Neural progenitor cell (in vitro differentiated cells): ENCODE measurements at places on chromosomes 5 and 9.

GRCh38 chr5:62256161-62257019, 49.6 kb upstream of the KIF2A start:
- DNase-seq: peak; percentile 12

- DNase-seq: no peak
Measured at GRCh38 chr5:80482578-80482977, 5.3 kb upstream of the FAM151B start.

- no peak for DNase-seq
Measured at GRCh38 chr5:57659886-57660285, 177.3 kb upstream of the ACTBL2 start.

GRCh38 chr9:99106044-99106375, 1.1 kb downstream of the TGFBR1 start:
- DNase-seq: no peak

- no peak for DNase-seq
Measured at GRCh38 chr9:2043243-2043642, 28.1 kb downstream of the SMARCA2 start.

DNA sequence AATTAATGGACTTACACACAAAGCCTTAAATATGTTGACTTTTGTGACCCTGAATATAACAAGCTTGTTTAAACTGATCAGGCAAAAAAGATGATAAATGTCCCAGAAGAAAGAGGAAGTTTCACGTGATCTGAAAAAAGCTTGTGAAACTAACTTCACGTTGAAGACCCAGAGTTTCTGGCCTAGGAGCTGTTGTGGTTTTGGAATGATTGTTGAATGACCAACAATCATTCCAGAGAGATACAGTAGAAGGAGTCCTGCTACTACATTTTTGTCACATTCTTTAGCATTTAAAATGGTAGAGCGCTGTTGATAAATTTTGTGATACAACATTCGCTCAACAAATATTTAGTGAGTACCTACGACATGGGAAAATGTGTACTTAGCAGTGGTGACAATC, 143.1 kb upstream of the FBN2 start:
- DNase-seq: no peak

DNA sequence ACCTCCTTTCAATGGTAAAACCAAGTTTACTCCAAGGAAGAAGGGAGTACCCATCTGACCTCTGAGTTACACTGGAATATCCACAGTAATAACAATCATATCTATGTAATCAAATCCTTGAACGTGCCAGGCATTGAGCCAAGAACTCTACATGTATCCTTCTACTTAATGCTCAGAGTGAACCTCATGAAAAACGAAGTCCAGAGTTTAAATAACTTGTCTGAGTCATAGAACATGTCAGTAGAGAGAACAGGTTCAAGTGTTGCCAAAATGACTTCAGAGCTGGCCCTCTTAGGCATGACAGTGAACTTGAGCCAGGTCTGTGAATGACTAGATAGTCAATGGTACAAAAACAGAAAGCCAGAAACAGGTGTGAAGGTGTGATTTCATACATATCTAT, 164.1 kb upstream of the ZNF618 start:
- no peak for DNase-seq

DNA sequence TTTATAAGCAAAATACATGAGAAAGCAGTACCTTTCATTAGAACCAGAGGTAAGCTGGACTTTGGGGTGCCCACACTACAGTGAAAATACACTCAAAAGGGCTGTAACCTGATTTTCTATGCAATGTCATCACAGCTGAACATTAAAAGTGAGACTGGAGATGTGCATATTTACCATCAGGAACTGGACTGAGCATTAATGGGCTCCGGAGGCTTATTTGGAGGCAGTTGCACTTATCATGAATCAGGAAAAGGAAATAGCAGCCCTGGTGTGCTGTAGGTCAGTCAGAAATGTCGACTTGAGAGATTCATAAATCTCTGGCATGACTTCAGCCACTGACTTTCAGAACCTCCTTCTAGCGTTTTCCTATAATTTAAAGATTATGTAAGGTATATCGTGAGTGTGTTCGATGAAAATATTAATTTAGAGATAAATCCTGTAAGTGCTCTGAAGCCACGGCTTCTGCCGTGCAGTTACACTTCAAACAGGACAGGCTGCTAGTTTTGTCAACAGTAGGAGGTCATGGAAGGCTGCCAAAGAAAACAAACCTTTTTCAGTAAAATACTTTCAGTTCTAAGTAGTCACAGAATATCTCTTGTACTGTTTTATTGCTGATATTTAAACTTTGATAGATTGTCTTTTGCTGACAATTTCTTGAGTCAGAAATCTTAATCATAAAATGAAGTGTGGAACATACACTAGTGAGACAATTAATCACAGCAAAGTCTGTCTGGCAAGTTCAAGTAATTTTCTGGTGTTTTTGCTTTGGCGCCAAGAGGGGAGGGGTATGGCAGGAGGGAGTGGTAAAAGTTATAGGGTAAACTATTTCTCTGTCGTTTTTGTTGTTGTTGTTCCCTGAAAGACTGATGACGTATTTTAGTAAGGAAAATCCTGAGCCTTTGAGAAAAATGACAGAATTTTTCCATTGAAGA, 939.7 kb downstream of the NR2F1-AS1 start:
- DNase-seq: no peak

GRCh38 chr9:137012694-137013570, 15.1 kb downstream of the ABCA2 start:
- no peak for DNase-seq

DNA sequence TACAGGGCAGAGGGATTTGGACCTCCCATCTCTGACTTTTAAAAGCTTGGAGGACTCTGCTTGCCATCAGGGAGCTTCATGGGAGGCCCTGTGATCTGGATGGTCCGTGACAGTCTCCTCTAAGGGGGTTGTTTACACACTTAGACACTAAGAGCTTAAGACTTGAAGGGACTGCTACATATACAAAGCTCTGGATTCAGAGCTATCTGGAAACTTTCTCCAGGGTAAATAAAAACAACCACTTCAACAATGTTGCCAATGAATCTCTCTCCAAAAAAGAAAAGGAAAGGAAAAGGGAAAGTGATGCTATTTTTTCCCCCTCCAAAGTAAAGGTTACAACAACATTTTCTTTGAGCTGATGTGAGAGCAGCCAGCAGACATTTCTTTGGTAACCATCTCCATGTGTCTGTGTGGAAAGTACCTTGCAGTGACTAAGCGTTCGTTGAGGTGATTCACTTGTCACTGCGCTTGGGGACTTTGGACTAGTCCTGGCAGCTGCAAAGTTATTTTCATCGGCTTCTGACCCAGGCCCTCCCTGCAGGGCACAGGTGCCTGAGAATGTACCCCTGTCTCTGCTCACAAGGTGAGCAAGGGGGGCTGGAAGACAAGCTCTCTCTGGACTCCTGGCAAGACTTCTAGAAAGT, 262.1 kb upstream of the KLF4 start:
- DNase-seq: no peak

- DNase-seq: peak; percentile 95
Measured at GRCh38 chr5:181223729-181224389, 778 bp downstream of the TRIM41 start.

DNA sequence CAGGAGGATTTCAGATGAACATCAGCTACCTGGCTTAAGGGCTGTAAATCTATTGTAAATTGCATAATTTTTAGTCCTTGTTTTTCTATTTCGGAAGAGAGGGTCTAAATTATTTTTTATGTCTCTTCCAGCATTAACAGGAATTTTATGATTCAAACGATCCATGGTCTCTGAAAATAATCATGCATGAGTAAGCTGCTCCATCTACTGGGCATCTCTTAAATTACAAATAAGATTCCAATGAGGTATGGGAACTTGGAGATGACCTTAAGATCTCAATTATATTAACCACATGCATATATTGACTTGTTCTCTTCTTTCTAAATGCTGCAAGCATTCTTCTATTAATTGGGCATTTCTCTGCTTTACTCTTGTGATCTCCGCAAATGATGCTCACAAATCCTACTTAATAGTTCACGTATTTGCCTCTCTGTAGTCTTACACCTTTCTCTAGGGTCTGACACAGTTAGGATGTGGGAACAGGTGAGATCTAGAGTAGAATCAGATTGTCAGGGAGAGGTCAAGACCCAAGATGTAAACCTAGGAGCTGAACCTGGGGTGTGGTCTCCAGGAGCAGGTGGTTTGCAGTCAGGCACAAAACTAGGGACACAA, 86.9 kb downstream of the NUDT12 start:
- DNase-seq: peak; percentile 42

DNA sequence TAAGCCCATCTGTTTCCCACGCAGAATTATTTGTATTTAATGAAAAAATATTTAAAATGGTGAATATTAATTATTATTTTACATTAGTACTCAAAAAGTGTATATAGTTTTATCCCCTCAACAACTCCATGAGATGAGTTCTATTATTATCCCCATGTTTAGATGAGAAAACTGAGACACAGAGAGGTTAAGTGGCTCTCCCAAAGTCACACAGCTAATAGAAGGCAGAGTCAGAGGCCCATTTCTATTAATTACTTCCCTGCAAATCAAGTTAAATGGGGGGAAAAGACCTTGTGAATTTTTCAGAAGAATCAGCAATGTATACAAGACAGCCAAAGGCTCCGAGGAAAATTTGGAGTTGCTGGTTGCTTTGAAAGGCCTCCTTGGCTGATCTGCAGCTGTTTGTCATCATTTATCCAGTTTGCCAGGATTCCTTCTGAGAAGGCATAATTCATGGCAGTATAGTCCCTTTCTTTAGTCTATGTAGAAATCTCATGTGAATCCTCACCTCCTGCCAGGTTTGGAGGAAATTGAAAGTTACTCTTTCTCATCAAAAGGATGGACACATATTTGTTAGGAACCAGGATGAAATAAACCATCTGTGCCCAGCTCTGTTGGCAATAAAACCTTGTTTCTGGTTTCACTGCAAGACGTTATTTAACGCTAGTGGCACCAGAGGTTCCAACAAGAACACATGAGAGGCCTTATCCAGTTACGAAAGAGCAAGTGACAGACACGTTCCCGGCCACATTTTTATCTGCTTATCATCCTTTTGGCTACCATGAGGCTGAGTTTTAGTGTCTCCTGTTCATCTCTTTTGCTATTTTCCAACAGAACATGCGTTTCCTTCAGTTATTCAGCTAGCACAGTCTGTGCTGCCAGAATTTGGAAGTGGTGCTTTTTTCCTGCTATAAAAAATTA, 621 bp downstream of the FYB1 start:
- no peak for DNase-seq

DNA sequence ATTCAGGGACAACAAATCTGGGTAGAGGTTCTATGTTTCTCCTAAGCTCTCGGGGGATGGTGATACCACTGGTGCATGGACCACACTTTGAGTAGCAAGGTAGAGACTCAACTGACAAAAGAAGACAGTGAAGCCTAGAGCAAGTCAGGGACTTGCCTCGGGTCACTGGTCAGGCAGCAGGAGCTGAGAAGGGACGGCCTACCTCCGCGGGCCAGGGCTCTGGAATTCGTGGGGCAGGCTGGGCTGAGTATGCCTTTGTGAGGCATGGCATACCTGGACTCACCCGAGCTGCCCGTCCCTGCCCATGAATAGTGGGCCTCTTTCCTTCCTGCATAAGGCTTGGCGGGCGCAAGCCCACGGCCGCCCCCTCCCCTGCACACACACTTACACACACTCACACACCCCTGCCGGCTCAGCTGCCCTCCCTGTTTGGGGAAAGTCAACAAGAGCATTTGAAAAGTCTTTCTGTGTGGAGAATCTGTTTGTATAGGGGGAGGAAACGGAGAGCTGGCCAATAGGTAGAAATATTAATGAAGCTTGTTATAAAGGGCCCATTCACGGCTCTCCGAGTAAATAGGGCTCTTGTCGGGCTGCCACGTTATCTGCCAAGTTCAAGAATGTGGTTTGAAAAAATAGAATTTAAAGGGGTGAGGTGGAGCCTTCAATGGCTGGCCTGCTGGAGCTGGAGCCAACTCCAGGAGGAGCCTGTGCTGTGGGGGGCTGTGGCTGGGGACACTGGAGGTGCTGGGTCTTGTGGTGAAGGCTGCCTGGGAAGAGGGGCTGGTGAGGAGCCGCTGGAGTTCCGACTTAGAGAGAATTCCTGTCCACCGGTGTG, 19.1 kb upstream of the KIF12 start:
- DNase-seq: no peak

- DNase-seq: peak; percentile 81
Measured at GRCh38 chr9:18791074-18791473, 241.9 kb downstream of the SAXO1 start.

GRCh38 chr9:2967766-2968165, 123.9 kb upstream of the PUM3 start:
- DNase-seq: no peak

DNA sequence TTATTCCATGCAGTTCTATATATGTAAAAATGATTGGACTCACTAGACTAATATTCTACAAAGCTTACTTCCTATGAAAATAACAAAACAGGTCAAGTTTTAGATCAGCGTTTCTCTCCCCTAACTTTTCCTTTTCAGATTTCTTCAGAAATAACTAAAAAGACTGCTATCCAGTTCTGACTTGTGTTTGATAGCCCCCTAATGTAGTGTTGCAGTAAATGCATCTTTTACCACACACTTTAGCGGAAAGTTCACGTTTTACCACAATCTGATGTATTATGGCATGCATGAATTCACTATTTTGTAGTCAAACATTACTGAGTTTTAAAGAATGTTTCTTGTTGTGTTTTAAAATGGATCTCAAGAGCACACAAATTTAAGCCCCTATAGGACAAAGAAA, 292.7 kb downstream of the RAB3C start:
- no peak for DNase-seq

GRCh38 chr5:78750281-78750680, 101.7 kb upstream of the LHFPL2 start:
- DNase-seq: no peak

DNA sequence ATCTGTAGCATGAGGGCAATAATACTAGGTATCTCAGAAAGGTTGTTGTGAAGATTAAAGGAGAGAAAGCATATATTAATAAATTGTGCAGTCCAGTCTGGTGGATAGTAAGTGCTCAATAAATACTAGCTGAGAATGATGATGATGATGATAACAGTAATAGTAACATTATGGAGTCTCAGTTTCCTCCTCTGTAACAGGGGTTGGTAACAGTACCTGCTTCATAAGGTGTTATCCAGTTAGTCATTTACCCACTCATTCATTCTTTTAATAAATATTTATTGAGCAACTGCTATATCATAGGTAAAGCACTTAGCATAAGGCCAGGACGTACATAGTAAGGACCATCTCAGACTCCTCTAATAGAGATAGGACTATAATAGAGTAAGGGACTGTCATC, 7.6 kb downstream of the SLC6A7 start:
- no peak for DNase-seq
